ENCODE measurements at places on chromosomes 5 and 9. TPM values are rescaled to one million over a fixed set of nuclear protein-coding genes. Genes with fewer than 3 reads are reported as not detected.

The FAT2 gene
- not detected for total RNA-seq

The SLC4A9 gene
- total RNA-seq: not detected

The PFN3 gene
- total RNA-seq: not detected

The MELK gene
- 49.8 TPM for total RNA-seq

The ICE1 gene
- total RNA-seq: 35.9 TPM

The DDX4 gene
- total RNA-seq: not detected

The DEPDC1B gene
- 25.5 TPM for total RNA-seq

The PCDHGA8 gene
- total RNA-seq: not detected

The DRD1 gene
- total RNA-seq: not detected

The GCNT4 gene
- 1.7 TPM for total RNA-seq

The SETD9 gene
- total RNA-seq: 12.1 TPM

The HMHB1 gene
- not detected for total RNA-seq

The SCGB3A2 gene
- not detected for total RNA-seq

The NSG2 gene
- not detected for total RNA-seq

The SV2C gene
- not detected for total RNA-seq

The FAXDC2 gene
- total RNA-seq: not detected
